Tibial nerve (tissue), 4 donors: ENCODE measurements at places on chromosomes 4 and X.

DNA sequence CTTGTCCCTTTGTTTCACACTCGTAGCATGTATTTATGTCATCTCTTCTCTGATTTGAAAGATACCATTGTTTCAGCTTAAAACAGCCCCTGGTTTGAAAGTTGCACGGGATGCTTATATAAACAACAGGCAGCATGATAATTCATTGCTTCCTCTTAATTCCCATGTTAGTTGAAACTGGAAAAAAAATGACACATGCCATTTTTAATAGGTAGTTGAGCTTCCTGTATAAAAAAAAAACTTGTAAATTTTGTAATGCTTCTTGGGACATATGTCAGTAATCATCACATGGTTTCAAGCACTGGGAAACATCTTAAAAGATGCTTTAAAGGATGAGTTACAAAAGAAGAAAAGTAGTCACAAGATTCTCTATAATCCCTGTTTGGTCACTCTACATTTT, 243.0 kb downstream of the PALLD start:
- no peak for DNase-seq

- no peak for DNase-seq
These were observed 303.8 kb upstream of the TENM3 start for GRCh38 chr4:181939199-181939945.

DNA sequence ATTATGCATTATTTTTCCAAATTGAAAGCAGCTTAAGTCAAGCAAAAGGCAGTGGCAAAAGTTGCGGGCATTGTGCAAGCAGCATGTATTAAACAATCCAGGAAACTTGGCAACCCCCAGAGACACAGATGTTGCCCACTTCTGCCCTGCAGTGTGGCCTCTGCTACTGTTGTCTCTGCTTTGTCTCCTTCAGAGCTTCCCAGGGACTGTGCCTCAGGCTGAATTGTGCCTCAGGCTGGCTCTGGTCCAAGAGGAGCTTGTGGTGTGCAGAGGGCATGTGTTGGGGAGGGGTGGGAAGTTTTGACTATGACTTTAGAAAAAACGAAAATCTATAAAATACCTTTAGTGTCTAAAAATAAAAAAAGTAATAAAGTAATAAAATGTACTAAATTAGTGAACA, 201.4 kb downstream of the CCSER1 start:
- DNase-seq = no peak

DNA sequence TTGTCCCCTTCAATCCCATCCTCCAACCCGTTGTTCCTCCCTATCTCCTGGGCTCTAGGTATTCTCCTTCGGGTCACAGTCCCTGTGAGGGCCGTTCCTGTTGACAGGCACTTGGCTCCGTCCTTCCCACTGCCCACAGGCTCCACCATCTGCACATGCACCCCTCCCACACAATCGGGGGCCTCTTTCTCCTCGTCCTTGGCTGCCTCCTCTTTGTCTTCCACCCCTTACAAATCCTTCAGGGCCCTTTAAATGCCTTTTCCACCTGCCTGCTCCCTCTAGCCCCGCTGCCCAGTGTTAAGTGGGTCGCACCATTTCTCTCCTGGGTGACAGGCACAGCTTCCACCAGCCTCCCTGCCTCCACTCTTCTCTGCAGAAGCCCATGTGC, 2.7 kb upstream of the AVPR2 start:
- DNase-seq = no peak

DNA sequence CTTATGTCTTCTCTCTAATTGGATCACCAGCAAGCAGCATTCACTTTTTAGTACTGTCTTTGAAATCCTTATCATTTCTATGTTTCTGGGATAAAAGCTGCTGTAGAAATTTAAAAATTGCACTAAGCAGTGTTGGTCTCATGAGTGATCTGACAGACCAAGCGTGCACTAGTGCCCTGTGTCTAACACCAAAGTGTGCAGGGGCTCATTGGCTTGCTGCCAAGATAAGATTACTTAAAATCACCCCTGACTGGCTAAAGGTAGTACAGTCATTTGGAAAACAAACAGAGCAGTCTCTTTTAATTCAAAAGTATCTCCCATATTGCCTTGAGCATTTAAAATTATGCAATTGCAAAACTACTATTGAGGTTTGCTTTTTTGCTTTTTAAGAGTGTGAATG, 304.6 kb downstream of the ARAP2 start:
- DNase-seq = no peak

DNA sequence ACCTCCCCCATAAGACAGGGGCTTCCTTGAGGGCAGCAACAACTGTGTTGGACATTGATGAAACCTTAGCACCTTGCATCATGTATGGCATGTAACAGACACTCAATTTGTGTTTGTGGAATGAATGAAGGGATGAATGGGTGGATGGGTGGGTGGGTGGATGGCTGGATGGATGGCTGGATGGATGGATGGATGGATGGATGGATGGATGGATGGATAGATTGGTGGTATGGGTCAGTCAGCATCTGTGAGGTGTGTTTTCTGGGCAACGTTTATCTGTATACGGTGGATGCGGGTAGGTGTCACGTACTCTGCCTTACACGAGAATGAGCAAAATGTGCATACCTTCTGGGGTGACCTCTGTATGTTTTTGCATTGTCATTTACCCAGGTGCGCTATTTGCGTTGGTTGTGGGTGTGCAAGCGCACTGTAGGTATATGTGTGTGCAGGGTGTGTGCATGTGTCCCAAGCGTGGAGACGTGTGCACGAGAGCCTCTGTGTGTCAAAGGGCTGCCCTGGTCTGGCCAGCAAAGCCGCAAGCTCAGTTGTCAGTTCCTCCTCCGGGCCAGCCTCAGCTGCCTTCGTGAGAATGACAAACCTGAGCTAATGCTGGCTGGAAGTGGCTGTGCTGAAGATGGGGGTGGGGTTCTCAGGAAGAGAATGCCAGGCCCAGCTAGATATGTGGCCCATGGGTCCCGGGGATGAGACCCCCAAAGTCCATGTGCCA, 26.5 kb downstream of the ELF4 start:
- DNase-seq = no peak

- no peak for DNase-seq
These were observed 122.2 kb downstream of the SHROOM4 start for GRCh38 chrX:50691820-50692219.

- DNase-seq = no peak
These were observed 116.9 kb upstream of the GABRA2 start for GRCh38 chr4:46506876-46507275.

GRCh38 chr4:113394730-113395530, 345.5 kb downstream of the ANK2 start:
- peak; percentile 91 for DNase-seq

GRCh38 chr4:126386512-126386911, 1071.8 kb downstream of the FAT4 start:
- DNase-seq = no peak

GRCh38 chrX:150869450-150869849, 29.0 kb downstream of the CD99L2 start:
- DNase-seq = no peak

- no peak for DNase-seq
These were observed 25.5 kb downstream of the ARHGAP36 start for GRCh38 chrX:131083510-131084142.

GRCh38 chr4:126404549-126404948, 1089.8 kb downstream of the FAT4 start:
- DNase-seq = no peak

DNA sequence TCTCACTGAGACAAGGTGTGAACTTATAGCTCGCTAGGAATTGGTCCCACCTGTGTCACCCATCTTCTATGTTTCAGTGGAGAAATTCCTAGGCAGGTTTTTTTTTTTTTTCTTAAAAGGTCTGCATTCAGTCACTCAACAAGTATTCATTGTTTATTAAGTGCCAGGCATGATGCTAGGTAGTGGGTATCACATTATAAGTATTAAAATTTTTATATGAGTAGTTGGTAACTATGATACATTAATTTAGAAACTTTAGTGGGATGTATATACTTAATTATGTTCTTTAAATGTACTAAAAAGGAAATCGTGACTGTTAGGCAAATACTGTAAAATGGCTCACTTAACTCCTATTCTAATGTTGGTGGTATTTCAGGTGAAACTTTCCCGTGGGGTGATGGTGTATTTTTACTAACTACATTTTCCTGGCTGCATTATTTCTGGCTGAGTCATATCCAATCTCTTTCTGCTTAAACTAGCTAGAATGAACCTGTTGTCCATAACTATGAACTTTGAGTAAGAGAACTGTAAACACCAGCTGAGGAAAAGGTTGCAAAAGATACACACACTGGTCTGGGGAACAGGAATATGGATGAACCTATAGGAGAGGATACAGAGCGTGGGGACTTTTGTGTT, 49.3 kb upstream of the MED14 start:
- DNase-seq = no peak

GRCh38 chr4:71680706-71681105, 103.2 kb downstream of the GC start:
- no peak for DNase-seq

DNA sequence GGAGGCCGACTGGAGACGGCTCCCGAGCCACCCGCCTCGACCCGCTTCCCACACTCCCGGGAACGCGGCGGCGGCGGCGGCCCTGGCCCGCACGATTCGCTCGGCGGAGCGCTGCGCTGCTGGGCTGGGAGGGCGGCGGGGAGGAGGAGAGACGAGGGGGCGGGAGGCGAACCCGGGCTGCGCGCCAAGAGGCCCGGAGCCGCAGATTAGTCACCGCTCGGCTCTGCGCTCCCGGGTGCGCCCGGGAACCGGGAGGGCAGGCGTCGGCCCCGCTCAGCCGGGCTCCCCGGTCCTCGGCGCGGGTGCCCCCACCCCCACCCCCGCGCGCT, 11.2 kb upstream of the BCOR start:
- DNase-seq = peak; percentile 44

DNA sequence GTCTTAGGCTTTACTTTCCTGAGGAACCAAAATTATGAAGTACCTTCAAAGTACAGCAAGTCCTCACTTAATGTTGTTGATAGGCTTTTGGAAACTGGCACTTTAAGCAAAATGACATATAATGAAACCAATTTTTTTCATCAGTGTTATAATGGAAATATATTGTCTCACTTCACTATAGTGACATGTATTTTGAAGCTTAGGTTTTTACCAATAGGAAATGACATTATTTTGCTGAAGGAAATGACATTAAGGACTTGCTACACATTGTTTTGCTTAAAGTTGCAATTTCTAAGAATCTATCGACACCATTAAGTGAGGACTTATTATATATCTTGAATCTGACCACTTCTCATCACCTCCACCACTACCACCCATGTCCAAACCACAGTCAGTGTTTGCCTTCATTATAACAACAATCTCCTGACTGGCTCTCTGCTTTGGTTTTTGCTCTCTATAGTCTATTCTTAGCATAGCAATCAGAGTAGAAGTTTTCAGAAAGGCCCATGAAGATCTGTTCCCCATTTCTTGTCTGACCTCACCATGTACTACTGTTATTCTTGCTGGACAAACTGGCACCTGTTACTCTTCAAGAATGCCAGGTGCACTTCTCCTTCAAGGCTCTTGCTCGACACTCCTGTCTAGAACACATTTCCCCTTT, 311.2 kb downstream of the BMPR1B start:
- DNase-seq = no peak

GRCh38 chr4:87912164-87913004, 63.1 kb upstream of the SPP1 start:
- no peak for DNase-seq

- no peak for DNase-seq
These were observed 88.3 kb upstream of the MSX1 start for GRCh38 chr4:4771160-4771559.

DNA sequence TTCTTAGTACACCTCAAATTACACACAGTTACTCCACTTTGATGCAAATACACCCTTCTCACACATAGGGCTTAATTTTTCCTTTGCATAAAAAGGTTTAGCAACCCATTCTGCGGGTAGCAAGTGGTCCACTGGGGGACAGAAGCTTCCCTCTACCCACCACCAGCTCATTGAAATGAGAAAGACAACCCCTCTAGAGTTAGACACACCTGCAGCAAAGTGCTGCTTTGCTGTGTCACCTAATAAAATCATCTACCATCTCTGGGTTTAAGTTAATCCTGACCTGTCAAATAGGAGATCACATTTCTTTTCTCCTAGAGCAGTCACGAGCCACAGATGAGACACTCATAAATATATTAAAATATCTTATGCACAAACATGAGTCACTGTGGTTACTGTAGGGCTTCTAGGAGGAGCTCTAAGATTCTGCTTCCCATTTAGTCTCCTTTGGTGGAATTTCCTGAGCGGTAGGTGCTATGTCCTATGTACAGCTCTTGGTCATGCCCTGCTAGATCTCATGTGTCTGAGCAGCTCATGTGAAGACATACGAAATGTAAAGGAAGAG, 11.9 kb downstream of the BMX start:
- DNase-seq = no peak

DNA sequence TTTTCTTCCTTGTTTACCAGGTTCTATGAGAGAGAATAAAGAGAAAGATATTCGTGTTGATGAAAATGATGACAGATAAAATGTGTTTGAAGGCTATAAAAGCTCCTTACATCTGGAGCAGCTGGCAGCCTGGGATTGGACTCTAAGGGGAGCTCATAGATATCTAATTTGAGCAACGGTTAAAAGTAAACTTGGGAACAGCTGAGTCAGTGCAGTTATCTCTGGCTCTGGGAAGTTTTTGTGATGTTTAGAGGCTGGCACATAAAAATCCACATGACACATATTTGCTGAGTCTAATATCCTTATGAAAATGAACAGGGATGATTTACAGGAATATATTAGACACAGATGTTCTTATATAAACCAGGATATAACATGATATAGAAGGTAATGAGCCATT, 331.8 kb upstream of the TENM3 start:
- no peak for DNase-seq

GRCh38 chrX:123493857-123494256, 239.0 kb downstream of the THOC2 start:
- DNase-seq = no peak

- DNase-seq = no peak
These were observed 198.5 kb upstream of the KLF8 start for GRCh38 chrX:56033495-56034180.

GRCh38 chr4:71405791-71406190, 67.0 kb downstream of the SLC4A4 start:
- DNase-seq = no peak

- no peak for DNase-seq
These were observed 19.3 kb downstream of the SEC24D start for GRCh38 chr4:118816538-118817177.

DNA sequence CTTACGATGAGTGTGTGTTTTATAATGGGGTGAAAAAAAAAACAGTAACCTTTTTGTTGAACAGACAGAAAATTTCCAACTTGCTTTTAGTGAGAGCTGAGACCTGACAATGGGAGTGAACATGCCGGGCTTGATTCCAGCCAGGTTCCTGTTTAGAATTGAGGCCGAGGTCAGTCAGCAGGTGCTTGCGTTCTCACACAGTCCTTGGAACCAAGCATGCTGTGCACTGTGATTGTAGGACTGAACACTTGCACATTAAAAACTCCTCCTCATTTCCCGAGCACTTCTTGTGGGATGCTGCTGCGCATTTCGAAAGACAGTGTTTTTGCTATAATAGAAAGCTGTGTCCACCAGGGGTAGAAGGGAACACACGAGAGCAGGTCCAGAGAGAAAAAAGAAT, 51.8 kb downstream of the TMEM131L start:
- DNase-seq = no peak

DNA sequence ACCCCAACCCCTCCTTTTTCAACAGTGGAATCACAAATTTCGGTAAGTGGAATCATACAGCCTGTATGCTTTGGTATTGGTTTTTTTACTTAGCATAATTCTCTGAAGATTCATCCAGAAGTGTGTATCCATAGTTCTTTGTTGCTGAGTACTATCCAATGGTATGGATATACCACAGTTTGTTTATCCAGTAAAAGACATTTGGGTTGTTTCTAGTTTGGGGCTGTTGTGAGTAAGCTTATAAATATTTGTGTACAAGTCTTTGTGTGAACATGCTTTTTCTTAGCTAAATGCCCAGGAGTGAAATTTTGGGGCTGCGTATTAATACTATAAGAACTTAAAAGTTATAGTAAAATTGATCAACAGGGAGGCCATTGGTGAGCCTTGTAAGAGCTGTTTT, 57.5 kb upstream of the GC start:
- DNase-seq = no peak
